ENCODE measurements at places on chromosomes 11 and 22.
A peak's percentile ranks its signal among the peaks of the same experiment; 100 is the strongest.

- peak; percentile 15 for DNase-seq
These were observed 22.7 kb upstream of the OR4B1 start for GRCh38 chr11:48193876-48194275.

DNA sequence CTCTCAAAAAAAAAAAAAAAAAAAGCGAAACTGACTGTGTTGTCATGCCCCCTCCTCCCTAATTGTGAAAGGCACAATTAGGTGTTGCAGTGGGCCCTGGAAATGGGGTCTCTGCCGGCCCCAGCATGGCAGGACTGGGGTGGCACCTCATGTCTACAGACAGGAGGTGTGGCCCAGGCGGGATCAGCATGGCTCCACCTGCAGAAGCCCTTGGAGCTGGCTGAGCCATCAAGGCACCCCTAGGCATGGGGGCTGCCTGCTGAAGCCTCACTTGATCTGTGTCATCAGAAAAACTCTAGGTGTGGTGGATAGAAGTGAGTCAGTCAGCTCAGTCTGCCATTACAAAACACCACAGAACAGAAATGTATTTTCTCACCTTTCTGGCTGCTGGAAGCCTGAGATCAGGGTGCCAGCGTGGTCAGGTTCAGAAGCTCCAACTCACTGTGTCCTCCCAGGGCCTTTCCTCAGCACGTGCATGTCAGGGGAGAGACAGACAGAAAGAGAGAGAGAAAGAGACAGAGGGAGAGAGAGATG lies 10.1 kb upstream of the B4GALNT4 start:
- DNase-seq = no peak

DNA sequence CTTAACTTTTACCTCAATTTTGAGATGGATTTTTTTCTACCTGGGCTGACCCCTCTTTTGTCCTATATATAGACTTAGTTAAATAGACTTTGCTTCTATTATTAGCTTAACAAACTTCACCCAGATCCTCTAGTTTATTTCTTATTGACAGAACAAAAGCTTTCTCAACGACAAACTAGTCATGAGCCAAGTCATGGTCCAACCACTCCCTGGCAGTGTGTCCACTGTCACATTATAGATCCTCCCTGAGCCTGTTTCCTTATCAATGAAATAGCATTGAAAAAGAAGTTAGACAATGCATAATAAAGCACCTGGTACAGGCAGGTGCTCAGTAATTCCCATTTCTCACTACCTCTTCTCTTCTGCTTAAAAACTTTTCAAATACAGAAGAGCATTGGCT lies 155.1 kb downstream of the SPON1 start:
- no peak for DNase-seq

DNA sequence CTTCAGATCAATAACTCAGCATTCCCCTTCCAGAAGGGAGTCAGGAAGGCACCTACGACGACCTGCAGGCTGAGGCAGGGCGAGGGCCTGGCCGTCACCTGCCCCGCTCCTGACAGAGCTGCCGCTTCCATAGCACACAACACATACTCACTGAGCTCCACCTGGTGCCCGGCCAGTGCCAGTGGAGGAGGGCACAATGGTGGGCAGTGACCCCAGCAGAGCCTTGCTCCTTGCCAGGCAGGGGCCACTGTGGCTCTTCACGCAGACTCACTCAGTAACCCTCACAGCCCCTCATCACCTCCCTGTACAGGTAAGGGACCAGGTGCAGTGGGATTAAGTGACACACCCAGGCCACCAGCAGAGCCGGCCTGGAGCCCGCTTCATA lies 24.6 kb downstream of the LRFN4 start:
- DNase-seq = no peak

- DNase-seq = peak; percentile 18
These were observed 86.9 kb upstream of the IGLL5 start for GRCh38 chr22:22800716-22801115.

- DNase-seq = no peak
These were observed 13.1 kb downstream of the CLMP start for GRCh38 chr11:123181767-123182500.

All from LHCN-M2 (cell line).